Fibroblast of skin of left quadriceps (primary cell): ENCODE measurements at places on chromosomes 11 and 22.

GRCh38 chr11:35675901-35676610 is 13.5 kb downstream of the TRIM44 start:
- DNase-seq, result no peak

DNA sequence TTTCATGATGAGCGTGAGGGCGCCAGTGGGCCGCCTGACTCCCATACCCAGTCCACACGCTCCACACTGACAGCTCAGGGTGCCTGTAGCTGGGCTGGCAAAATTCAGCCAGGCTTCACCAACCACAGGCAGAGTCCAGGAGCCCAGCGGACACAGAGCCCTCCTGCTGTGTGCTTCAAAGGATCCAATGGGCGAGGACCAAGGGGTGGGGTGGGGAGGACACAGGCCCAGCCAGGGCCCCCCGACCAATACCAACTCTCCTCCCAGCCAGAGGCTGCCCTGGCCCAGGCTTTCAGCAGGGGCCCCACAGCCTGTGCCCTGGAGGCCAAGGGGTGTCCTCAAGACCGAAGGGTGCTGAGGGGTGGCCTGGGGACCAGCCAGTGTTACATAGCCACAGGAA is 336.1 kb downstream of the CTTN start:
- no peak for DNase-seq

DNA sequence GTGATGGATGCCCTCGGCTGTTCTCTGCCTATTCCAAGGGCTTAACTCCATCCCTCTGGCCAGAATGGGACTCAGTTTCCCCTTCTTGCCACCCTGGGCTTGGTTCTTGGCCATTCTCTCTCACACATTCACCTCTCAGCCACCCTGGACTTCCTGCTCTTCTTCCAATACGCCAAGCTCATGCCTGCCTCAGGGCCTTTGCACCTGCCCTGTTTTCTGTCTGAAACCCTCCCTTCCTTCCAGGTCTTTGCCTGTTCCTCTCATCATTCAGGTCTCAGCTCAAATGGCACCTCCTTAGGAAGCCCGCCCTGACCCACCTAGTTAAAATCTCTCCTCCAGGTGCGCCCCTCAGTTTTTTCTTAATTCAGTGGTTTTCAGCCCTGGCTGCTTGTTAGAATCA is 76.6 kb upstream of the TP53I11 start:
- no peak for DNase-seq

DNA sequence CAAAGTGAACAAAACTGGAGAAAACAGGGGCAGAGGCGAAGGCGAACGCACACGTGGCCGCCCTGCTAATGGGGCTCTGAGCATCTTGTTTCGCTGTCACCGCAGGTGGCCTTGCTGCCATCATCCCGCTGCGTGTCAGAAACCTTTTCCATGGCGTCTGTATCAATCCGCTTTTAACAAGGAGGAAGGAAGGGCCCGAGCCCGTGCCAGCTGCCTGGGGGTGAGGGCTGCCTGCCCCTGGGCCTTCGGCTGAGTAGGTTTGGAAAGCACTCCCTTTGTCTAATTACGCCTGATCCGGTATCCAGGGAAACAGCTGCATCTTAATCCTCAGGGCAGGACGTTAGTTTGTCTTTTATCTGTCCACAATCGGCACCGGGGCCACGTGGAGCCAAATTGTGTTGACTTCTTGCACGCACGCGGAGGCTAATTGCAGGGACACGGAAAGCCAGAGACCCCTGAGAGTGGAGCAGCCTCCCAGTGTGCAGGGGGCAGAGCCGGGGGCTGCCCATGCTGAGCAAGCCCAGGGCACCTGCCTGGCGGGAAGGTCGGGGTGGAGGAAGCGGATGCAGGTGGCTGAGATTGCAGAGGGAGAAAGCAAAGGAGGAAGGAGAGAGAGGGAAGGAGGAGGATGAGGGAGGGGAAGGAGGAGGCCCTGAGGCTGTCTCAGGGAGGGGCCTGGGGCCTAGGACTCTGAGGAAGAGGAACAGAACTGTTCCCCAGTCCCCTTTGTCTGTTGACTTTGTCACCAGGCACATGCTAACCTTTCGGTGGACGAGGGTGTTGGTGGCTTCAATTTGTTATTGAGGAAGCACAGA is 19.2 kb upstream of the TH start:
- no peak for DNase-seq

DNA sequence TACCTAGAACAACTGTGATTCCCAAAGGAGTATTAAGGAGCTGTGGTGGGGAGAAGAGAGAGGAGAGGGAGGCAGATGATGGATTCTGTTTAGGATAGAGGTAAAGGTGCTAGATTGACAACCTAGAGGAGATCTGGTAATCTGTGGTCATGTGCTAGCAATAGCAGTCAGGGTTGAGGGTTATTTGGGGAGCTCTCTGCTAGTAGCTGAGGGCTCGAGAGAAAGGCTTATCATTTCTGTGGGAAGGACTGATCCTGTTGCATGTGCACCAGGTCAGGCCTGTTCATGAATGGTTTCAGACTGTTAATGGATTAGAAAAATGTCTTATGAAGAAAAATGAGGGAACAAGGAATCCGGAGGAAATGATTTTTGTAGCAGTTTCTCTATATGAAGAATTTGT is 63.2 kb downstream of the MTMR3 start:
- no peak for DNase-seq

DNA sequence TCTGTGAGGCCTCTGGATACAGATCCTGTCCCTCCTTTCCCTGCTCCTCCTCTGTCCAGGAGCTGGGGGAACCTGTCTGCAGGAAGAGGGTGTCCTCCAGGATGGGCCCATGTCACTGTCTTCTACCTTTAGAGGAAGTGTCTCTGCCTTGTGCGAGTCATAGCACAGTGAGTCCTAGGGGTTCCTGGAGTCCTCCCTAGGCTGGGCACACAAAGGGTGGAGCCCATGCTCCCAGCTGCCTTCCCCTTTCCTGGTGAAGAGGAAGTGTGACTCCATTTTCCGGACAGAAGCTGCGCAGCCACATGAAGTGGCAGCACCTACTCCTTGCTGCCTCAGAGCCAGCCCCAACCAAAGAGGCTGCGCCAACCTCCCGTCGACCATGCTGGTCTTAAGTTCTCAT is 112.2 kb downstream of the CTTN start:
- no peak for DNase-seq

GRCh38 chr11:43123443-43123842 is 188.4 kb upstream of the API5 start:
- DNase-seq, result no peak
